ENCODE measurements at places on chromosomes 11 and 22. TPM values are rescaled to one million over a fixed set of nuclear protein-coding genes. Genes with fewer than 3 reads are reported as not detected.

GRCh38 chr11:96049426-96049825 lies 125.5 kb upstream of the MTMR2 start:
- H3K27me3 ChIP-seq, result no peaks in the 10 kb centered on the region
- H3K4me1 ChIP-seq, result peaks cover 35% of the 10 kb centered on the region
- DNase-seq, result no peak
- H3K36me3 ChIP-seq, result no peaks in the 10 kb centered on the region
- no peak overlapping the region for H3K4me3 ChIP-seq
- no peak overlapping the region for H3K27ac ChIP-seq

DNA sequence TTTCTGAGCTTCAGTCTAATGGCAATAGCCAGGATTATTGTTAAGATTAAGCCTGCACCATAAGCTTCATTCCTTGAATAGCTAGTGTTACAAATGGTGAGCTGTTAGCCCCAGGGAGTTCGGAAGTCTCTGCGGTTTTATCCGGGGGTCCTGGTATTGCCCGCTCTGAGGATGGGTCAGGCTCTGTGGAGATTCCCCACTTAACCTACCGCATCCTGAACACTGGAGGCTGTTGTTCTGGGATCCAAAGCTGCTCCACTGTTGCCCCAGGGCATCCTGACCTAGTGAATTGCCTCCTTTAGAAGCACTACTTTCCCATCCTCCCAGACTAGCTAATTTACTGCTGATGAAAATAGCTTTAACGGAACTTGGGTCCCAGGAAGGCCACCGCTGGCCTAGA lies 14.5 kb upstream of the PEX26 start:
- no peak for DNase-seq
- H3K4me1 ChIP-seq, result peaks cover 40% of the 10 kb centered on the region
- no peak overlapping the region for H3K4me3 ChIP-seq
- no peak overlapping the region for H3K27ac ChIP-seq
- H3K36me3 ChIP-seq, result no peaks in the 10 kb centered on the region

DNA sequence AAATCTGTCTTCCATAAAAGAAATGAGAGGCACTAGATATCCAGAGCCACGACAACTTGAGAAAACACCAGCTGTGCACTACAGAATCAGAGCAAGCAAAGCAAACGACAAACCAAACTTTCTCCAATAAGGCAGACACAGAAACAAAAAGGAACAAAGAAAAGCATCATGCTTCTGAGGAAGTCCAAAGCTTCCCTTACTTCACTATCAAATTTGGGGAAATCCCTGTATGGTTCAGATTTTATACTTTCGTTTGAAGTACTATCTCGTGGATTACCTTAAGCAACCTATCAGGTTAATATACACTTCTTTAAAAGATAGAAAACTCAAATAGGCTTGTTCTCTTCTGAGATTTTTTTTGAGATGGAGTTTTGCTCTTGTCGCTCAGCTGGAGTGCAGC lies 27.7 kb downstream of the ALG9 start:
- no peaks in the 10 kb centered on the region for H3K4me1 ChIP-seq
- no peaks in the 10 kb centered on the region for H3K27me3 ChIP-seq
- no peak overlapping the region for H3K27ac ChIP-seq

DNA sequence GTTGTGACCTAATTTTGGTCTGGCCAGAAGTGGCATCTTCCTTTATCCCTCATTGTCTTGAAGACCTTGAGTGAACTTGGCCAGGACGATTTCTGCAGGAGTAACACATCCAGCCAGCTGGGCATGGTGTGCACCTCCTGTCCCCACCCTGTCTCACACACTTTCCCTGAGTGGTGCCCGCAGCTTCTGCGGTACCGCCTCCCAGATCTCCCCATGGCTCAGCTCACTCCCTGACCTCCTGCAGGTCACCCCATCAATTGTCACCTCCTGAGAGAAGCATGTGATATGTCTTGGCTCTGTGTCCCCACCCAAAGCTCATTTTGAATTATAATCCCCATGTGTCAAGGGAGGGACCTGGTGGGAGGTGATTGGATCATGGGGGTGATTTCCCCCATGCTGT lies 50.2 kb upstream of the TP53I11 start:
- no peaks in the 10 kb centered on the region for H3K36me3 ChIP-seq
- no peaks in the 10 kb centered on the region for H3K27me3 ChIP-seq
- no peak overlapping the region for H3K4me3 ChIP-seq
- no peak for DNase-seq
- no peaks in the 10 kb centered on the region for H3K4me1 ChIP-seq

DNA sequence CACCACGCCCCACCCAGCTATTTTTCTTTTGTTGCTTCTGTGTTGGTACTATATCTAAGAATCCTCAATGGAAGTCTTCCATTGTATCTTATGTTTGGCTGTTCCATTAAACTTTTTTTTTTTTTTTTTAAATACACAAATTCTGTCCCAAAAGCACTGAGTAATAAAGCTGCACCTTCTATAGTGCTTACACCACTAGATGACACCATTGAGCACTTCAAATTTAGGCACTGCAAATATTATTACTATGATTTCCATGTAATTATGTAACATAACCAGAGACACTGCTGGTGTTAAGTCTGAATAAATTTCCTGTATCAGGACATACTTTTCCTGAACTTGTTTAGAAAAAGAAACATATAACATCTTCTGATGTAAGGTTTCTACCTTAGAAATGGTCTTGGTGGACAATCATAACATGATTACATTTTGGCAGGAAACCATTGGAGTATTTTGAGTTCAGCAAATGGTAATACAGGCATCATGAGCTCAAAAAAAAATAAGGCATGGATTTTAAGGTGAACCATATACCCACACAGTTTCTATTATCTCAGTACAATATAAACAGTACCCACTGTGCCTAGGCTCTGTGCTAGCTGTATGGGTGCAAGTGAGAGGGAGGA lies 110.5 kb downstream of the ATG16L2 start:
- H3K4me3 ChIP-seq, result no peak overlapping the region
- H3K4me1 ChIP-seq, result peaks cover 13% of the 10 kb centered on the region
- DNase-seq, result no peak
- H3K27ac ChIP-seq, result no peak overlapping the region

- H3K4me1 ChIP-seq, result no peaks in the 10 kb centered on the region
- H3K4me3 ChIP-seq, result no peak overlapping the region
- no peak overlapping the region for H3K27ac ChIP-seq
- no peak for DNase-seq
- H3K36me3 ChIP-seq, result peaks cover 48% of the 10 kb centered on the region
Measured at GRCh38 chr22:49772692-49773091, 55.0 kb downstream of the BRD1 start.

PTPRCAP gene
- total RNA-seq, result 7.2 TPM

NLRP14 gene
- total RNA-seq, result not detected

LIPT2 gene
- 12.9 TPM for total RNA-seq

KCTD21 gene
- 13.7 TPM for total RNA-seq

GSTT2 gene
- not detected for total RNA-seq

TIMM10B gene
- 49.9 TPM for total RNA-seq

NF2 gene
- 37.1 TPM for total RNA-seq

MS4A10 gene
- not detected for total RNA-seq

XKR3 gene
- total RNA-seq, result not detected
